ENCODE measurements at places on chromosomes 1 and 21.

DNA sequence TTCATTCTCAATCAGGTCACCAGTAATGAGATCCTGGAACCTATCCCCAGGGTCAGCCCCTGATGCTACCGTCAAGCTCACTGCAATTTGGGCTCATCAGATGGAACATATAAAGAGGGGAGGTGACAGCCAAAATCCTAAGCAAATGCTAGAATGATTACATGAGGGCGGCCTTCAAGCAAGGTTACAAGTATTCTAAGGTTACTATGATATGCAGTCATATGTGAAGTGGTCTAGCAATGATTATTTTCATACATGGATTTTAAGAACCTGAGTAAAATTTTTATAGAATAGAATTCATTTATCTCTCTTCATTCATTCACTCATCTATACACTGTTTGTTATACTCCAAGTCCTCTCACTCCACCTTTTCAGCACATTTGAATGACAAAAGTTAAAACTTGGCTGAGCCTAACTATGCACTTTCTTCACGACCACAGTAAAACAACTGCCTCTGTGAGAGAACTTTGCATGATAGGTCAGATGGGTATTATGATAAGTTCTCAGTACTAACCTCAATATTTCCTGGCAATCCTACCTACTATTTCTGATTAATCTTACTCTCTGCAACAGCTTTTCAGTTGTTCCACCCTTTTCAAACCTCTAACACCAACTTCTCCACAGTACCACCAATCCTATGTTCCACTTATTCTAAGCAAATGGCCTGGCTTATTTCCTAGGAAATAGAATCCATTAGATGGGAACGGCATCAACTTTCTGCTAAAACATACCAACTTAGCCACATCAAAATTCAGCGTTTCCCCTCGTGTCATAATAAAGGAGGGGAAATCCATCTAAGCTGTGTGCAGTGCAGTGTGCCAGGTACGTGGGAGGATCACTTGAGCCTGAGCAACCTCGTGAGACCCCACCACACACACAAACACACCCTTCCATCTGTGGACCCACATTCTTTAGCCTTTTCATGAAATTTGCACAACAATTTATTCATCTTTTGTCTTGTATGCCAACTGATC lies 32.0 kb downstream of the LHX9 start:
- DNase-seq: no peak

- DNase-seq: no peak
These were observed 31.4 kb upstream of the KAZN start for GRCh38 chr1:14567056-14567455.

DNA sequence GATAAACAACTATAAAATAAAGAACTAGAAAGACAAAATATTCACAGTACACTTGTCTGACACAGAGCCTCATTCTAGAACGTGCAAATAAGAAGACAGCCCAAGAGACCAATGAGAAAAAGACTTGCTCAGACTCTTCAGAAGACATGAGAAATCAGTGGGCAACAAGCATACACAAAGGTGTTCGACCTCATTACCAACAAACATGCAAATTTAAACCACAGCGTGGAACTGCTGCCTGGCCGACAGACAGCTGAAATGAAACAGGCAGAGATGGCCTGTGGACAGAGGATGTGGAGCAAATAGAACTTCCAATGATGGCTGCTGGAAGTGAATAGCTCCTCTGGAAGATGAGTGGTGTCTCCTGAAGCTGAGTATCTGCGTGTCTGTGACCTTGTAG lies 22.4 kb upstream of the COL6A1 start:
- DNase-seq: no peak

DNA sequence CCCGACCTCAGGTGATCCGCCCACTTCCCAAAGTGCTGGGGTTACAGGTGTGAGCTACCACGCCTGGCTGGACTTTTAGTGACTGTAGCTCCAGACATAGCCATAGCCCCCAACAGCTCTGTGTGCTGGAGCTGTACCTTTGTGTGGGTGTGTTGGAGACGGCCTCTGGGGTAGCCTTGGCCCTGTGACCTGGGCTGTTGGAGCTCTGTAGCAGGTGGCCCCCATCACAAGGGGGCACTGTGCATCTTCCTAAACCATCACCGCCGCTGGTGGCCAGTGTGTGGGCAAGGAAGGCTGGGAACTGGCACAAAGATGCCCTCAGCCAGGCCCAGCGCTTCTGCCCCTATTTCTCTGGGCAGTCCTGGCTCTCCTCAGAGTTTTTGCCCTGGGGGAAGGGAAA lies 38.4 kb upstream of the FOXO6 start:
- peak; percentile 46 for DNase-seq

All from GM12891 (cell line).